ENCODE measurements at places on chromosomes 11 and 22. TPM values are rescaled to one million over a fixed set of nuclear protein-coding genes. Genes with fewer than 3 reads are reported as not detected.

DNA sequence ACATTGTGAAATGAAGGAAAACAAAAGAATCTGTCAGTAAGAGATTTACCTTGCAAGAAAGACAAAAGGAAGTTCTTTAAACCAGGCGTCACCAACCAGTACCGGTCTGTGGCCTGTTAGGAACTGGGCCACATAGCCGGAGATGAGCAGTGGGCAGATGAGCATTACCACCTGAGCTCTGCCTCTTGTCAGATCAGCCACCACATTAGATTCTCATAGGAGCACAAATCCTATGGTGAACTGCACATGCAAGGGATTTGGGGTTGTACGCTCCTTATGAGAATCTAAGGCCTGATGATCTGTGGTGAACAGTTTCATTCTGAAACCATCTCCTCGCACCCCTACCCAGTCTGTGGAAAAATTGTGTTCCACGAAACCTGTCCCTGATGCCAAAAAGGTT is 108.2 kb downstream of the CYP2R1 start:
- no peak for DNase-seq

GRCh38 chr11:45647329-45647728 is 18.1 kb downstream of the CHST1 start:
- DNase-seq, result no peak

GRCh38 chr11:40763046-40763445 is 696.4 kb downstream of the LRRC4C start:
- DNase-seq, result no peak

DNA sequence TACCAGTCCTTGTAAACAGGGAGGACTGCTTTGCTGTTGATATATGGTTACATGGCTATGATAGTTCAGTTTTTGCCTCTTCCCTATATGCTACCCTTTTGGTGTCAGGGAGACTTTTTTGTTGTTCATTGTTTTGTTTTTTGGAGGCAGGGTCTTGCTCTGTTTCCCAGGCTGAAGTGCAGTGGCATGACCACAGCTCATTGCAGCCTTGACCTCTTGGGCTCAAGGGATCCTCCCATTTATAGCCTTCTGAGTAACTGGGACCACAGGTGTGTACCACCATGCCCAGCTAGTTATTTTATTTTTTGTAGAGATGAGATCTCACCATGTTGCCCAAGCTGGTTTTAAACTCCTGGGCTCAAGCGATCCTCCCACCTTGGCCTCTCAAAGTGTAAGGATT is 38.6 kb upstream of the SPTBN2 start:
- DNase-seq, result no peak

GRCh38 chr11:1100417-1101245 is 26.0 kb downstream of the MUC2 start:
- DNase-seq, result no peak

- no peak for DNase-seq
Observed at GRCh38 chr11:91258876-91259275, 965.7 kb upstream of the FAT3 start.

The MYO18B gene
- 0.01 TPM for polyA plus RNA-seq

The SYCE3 gene
- not detected for polyA plus RNA-seq

The C11orf97 gene
- polyA plus RNA-seq, result not detected

All from A549 (cell line).